Astrocyte of the spinal cord (primary cell): ENCODE measurements at places on chromosomes 6 and 20.

GRCh38 chr6:158027590-158028285, 46.1 kb downstream of the SYNJ2 start:
- DNase-seq: no peak

DNA sequence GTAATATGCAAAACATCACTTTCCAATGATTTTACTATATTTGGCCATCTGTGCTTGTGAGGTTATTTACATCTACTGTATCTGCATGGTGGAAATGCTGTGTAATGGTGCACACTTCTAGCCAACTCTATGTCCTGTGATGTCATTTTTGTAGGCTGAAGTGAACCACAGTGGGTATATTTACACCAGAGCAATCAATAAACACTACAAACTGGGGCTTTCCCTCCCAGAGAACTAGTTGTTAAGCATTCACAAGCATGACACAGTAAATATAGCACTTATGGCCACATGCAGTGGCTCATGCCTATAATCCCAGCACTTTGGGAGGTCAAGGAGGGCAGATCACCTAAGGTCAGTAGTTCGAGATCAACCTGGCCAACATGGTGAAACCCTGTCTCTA, 4.9 kb downstream of the SLC22A2 start:
- no peak for DNase-seq

DNA sequence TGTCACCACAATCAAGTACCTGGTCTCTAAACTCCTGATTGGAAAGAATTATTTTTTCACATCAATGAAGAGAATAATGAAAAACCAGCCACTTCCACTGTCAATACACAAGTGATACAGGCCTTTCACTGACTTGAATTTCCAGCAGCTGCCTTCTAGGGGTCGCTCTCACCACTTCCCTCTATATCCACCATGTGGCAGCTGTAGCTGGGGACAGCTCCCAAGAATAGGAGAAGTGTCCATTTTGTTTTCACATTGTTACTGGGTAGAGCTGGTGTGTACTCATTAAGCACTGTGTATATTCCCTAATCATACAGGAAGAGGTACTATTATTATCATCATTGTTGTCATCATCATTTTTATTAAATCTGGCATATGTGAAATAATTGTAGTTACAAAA, 438.4 kb upstream of the SPTLC3 start:
- no peak for DNase-seq

DNA sequence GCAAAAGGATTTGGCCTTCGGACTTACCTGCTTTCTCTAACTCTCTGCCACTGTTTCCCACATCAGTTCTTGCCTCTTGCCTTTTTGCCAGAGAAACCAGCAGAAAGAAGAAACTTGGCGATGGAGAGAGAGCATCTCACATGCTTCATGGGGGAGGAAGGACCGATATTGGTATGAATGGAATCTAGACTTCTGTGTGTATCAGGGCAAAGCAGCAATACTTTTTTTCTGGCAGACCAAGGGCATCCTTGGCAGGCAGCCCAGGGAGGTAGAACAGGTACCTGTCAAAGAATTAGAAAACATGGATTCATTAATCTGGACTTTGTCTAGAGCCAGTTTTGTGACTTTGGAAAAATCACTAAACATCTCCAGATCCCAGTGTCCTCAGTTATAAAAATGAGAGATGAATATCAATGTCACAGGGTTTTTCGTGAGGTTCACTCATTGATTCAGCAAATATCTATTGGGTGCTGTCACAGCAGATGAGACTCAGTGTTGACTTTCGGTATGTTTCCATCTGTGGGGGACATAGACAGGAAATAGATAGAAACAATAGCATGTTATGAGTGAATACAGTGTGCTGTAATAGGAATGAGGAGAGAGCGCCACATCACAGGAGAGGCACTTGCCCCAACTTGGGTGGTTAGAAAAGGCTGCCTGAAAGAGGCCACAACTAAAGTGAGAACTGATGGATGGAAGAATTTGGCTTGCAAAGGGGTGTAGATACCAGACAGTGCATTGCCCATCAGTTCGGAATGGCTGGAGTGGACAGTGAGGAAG, 114.1 kb downstream of the CD83 start:
- DNase-seq: no peak

GRCh38 chr6:118770112-118770788, 118.9 kb upstream of the CEP85L start:
- no peak for DNase-seq

DNA sequence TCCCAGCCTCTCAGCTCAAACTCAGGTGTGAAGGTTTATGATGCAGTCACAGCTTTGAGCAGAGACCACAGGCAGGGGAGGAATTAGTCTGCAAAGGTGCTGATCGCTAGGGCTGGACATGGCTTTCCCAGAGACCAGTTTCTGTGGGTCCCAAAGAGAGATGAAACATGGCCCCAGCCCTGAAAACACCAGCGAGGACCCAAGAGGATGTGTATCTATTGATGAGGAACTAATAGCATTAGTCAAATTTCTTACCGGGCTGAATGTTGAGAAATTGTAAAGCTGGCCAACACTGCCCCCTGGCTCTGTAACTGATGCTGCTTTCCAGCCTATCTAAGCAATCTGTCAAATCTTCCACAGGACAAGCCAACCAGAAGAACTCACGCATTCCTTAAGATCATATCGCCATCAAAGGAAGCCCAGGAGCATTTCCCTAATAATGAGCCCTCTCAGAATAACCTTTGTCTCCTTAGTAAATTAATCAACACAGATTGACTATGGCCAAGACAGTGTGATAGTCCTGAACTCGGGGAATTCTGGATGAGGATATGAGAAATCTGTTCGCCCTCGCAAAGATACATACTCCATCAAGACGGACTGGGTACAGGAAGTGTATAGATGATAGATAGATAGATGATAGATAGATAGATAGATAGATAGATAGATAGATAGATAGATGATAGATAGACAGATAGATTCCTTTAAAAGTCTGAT, 7.8 kb upstream of the ACSS1 start:
- DNase-seq: peak; percentile 59

DNA sequence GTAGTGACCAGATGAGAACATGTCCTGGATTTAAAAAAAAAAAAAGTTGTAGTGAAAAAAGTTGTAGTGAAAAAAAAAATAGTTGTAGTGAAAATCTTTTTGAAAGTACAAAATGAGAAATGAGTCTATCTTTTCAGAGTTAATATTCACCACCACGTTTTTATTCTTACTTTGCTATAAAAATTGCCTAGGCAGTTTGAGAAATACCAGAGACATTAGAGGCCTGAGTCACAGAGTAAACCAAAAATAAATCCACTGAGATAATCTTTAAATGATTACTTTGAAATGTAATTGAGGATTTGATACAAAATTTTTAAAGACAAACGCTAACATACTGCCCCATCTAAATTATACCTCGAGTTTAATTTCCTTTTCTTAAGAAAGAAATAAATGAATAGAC, 101.2 kb upstream of the TIAM2 start:
- DNase-seq: peak; percentile 33

DNA sequence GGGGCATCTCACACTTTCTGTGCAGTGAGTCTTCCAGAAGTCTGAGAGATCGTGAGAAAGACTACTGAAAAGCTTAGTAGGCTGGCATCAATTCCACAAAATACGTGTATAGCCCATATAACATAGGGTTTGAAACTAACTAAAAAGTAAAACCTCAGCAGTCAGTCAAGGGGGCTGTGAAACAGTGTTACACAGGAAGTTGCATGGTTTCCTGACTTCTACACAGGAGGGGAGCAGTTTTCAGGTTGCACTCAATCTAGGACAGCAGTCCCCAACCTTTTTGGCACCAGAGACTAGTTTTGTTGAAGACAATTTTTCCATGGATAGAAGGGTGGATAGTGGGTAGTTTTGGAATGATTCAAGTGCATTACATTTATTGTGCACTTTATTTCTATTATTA, 4.7 kb upstream of the LY86 start:
- DNase-seq: no peak

DNA sequence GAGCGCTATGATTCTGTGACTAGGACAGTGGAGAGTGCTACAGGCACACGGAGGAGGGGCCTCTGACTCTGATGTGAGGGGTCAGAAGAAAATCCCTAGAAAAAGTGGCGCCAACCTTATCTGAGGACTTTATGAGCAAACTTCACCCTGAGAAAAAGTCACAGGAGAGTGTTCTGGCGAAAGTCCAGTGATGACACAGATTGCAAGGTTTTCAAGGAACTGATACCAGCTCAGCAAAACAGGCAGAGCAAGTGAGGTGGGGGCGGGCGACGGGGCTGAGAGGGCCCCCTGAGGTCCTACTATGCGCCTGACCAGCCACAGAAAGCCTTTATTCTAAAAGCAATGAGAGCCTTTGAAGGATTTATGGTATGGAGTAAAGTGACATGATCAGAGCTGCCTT, 73.3 kb downstream of the SLC22A23 start:
- DNase-seq: peak; percentile 54

DNA sequence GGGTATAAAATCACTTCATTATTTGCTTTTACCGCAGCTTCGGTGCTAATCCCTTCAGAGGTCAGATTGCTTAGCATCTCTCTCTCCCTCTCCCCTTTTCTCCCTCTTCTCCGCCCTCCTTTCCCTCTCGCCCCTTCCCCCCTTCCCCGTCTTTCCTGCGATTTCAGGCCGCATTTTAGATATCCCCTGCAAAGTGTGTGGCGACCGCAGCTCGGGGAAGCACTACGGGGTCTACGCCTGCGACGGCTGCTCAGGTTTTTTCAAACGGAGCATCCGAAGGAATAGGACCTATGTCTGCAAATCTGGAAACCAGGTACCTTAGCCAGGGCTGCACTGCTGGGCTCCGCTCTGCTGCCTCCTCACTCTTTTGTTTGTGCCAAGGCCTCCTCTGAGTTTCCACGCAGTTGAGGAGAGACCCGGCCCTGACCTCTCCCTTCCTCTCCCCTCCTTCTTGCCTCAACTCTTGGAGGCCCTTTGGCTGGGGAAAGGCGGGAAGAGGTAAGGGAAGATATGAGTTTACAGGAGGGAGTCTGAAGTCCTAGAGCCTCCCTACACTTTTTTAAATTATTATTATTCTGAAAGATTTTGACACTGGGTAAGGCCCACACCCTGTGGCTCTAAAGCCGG, 5.6 kb downstream of the NR2E1 start:
- DNase-seq: no peak

GRCh38 chr6:16430391-16431089, 192.2 kb downstream of the GMPR start:
- DNase-seq: no peak

DNA sequence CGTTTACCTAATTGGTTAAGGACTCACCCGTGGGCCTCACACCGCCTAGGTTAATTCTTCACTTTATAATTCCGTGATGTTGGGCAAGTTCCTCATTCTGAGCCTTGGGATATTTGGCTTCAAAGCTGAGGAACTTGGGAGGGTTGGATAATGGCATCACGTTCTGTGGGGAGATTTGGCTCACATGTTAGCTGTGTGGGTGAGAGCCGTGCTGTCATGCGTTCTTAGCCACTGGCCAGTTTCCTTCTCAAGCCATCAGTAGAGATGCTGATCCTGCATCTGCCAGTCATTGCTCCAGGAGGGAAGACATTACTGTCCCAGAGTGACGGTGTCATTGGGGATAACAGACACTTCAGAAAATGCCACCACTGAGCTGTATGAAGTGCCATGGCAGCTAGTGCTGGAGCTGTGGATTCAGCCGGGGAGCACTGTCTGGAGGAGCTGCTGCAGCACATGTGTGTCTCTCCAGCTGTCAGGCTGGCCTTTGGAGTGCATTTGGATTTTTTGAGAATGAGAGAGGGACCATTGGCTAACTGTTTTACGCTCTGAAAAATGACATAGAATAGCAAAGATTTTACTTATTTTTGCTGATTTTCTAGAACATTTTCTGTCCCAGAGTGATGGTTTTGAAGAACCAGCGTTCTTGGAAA, 16.5 kb downstream of the IGF2R start:
- no peak for DNase-seq

- peak; percentile 0 for DNase-seq
These were observed 1109.0 kb upstream of the FLRT3 start for GRCh38 chr20:15446373-15446772.

DNA sequence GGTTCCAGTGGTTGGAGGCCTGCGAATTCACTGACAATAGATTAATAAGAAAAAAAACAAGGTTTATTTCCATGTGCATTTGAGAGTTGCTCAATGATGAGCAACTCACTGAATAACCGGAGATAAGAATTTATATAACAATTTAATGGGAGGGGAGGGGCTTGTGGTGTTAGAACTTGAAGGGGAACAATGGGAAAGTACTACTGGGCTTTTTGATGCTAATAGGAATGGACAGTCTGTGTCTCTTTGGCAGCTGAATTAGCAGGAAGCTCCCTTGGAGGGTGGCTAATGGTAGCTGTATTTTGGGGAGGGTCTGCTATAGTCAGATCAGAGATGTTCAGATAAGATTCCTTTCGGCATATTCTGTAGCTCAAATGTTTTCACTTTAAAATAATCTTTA, 62.4 kb upstream of the GMDS start:
- no peak for DNase-seq

DNA sequence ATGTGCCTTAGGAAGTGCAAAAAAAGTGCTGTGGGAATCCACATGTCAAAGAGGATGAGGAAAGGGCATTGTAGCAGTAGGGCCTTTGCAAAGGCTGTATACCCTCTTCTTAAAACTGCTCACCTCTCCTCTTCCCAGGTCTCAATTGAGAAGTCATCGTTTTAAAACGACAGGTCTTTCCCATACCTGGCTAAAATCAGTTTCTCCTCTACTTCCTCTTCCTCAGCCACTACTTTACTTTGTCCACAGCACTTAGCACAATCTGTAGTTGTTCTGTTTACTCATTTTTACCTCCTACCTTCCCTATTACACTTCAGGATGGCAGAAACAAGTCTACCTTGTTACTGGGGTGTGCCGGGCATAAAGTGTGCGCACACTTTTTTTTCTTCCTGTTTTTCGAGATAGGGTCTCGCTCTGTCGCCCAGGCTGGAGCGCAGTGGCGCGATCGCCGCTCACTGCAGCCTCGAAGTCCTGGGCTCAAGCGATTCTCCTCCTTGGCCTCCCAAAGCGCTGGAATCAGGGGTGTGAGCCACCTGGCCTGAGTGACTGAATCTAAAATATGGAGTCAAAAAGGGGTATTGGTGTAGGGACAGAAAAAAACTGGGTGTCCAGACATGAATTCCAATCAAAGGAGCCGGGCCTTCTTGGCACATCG, 9.8 kb upstream of the ELOVL5 start:
- no peak for DNase-seq

GRCh38 chr20:35698298-35699126, 640 bp downstream of the NFS1 start:
- no peak for DNase-seq

GRCh38 chr20:62460678-62461077, 15.1 kb downstream of the GATA5 start:
- DNase-seq: no peak

DNA sequence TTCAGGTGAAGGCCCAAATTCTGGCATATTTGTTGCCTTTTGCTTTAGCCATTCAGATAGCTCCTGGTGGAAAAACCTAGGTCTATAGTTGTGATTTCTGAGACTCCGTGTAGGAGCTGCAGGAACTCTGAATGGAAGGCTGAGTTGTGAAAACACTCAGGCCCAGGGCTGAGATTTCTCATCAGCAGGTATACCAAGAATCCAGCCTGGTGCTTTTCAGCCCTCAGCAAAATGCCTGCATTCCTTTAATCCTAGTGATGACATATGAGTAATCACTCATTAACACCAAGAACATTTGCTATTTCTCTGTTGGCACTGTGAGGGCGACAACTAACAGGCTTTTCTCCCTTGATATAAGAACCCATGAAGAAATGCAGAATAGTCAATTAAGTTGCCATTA, 546.1 kb upstream of the MAN1A1 start:
- DNase-seq: no peak
